ENCODE measurements at places on chromosomes 5 and 9. TPM values are rescaled to one million over a fixed set of nuclear protein-coding genes. Genes with fewer than 3 reads are reported as not detected.

- no peaks in the 10 kb centered on the region for H3K36me3 ChIP-seq
- H3K4me3 ChIP-seq: no peak overlapping the region
- H3K27me3 ChIP-seq: no peaks in the 10 kb centered on the region
- DNase-seq: no peak
- no peak overlapping the region for H3K27ac ChIP-seq
- H3K4me1 ChIP-seq: no peaks in the 10 kb centered on the region
These were observed 100.2 kb downstream of the MPDZ start for GRCh38 chr9:13179257-13179656.

The NIPBL gene
- total RNA-seq: 53.2 TPM

The FRRS1L gene
- not detected for total RNA-seq

The GHR gene
- 0.45 TPM for total RNA-seq

Measured in Calu3 (cell line).